H54 (cell line): ENCODE measurements at places on chromosomes 16 and 17.

DNA sequence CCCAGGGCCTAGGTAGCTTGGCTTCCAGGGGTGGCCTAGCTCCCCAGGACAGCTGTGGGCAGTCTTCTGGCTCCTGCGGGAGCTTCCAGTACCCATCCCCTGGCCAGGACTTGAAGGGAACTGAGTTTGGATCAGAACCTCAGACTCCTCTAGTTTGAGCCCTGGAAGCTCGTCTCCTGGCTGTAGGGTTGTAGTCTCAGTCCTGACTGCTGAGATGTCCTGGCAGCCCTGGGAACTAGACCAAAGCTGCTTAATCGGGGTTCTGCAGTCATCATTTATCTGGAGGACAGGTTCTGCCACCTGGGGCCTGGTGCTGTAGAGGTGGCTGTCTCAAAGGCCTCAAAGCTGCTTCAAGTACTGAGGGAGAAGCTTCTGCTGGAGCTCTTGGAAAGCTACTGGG, 163.7 kb downstream of the WSCD1 start:
- no peak for DNase-seq

DNA sequence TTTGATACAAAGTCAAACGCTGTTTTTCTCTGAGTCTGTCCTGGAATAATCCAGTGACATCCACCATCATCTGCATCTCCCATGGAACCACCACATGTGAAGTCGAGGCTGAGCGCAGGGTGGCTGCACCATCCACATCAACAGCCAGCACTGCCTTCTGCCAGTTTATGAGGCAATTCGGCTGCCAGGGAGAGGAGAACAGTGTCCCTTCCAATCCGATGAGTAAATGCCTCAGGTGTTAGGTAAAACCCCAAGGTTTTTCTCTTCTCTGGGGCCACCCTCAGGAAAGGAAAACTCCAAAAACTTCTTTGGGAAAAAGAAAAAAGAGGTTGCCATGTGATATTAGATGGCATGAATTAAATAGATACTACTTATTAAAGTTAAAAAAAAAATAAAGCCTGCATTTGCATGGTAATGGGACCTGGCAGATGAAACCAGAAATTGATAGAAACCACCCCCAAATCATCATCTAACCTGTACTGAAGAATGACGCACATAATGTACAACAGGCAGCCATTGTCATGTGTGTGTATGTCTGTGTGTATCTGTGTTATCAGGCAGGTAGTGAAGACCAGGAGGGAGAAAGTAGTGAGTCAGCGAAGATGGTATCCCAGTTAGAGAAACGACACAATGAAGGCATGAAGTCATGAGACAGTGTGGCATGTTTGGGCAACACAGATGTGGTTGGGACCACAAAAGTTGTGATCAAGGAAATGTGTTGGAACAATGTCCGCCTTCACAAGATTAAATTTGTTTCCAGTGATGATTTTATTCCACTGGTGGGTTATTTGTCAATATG, 478.7 kb downstream of the CDH13 start:
- DNase-seq, result no peak

GRCh38 chr16:66116163-66117002, 250.1 kb upstream of the CDH5 start:
- DNase-seq, result no peak

DNA sequence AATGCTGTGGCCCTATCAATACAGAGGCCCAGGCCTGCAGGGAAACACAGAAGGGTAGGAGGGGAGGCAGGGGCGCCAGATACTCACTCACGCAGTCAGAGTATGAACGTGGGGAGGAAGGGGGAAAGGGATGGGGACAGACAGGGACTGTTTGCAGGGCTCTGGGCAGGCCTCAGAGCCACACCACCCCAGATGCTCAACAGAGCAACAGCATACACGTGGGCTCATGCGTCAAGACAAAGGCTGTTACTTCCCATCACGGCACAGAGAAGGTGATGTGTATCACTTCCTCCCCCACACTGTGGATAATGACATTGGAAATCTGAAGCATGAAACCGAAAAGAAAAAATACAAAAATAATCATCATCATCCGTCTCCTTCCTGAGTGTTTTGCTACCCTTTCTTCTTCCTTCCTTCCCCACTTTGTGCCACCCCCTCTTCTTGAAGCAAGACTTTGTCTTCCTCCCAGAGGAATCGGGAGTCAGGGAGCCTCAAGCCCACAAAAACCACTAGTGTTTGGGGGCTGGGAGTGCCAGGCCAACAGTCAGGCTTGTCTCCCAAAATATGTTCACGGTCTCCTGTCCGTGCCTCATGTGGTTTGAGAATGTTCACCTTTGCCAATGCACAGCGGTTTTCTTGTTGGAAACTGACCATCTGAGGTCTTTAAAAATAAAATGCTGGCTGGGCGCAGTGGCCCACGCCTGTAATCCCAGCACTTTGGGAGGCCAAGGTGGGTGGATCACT, 20.1 kb downstream of the SLC39A11 start:
- no peak for DNase-seq

GRCh38 chr16:51149251-51149661, 1.8 kb downstream of the SALL1 start:
- DNase-seq, result no peak

DNA sequence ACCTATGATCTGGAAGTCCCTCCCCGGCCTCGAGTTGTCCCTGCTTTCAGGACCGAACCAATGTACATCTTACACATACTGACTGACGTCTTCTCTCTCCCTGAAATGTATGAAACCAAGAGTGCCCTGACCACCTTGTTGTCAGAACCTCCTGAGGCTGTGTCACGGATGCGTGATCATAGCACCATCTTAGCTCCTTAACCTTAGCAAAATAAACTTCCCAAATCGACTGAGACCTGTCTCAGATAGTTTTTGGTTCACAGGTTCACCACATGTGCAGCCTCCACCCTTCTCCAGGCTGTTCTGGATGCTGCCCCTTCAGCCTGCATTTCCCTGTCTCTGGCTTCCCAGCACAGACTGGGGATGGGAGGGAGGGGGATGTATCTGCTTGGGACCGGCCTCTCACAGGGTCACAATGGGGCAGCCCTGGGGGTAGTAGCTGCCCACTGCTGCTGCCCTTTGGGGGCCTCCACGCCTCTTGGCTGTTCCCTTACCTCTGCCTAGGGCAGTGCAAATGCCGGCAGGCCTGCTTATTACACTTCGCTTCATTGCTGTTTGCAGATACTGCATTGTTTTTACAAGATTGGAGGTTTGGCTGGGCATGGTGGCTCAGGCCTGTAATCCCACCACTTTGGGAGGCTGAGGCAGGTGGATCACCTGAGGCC, 69.8 kb downstream of the NT5M start:
- DNase-seq, result no peak

- no peak for DNase-seq
These were observed 279.5 kb upstream of the MYOCD start for GRCh38 chr17:12386225-12386624.

- DNase-seq, result no peak
These were observed 7.3 kb downstream of the SYCE1L start for GRCh38 chr16:77206533-77206932.

GRCh38 chr17:79132271-79133064, 57.8 kb downstream of the ENGASE start:
- DNase-seq, result no peak

DNA sequence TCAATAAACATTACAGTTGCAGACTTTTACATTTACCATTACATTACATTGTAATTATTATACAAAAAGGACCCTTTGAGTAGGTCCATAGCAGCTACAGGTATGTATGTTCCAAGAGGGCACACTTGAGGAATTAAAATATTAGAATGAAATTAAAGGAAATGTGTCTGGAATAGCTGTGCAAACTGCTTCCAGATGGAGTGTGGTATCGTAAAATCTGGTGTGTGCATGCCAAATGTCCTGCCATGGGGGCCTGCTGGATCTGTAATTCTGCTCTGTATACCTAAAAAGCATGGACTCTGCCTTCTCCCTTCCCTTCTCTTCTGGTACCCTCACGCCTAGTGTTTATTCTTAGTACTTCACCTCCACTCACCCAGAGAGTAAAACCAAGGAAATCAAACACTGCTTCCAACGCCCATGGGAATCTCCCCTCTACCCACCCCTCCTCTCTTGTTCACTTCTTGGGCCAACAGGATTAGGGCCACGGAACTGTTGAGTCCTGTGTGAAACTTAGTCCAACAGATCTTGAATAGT, 38.7 kb downstream of the STH start:
- DNase-seq, result no peak

DNA sequence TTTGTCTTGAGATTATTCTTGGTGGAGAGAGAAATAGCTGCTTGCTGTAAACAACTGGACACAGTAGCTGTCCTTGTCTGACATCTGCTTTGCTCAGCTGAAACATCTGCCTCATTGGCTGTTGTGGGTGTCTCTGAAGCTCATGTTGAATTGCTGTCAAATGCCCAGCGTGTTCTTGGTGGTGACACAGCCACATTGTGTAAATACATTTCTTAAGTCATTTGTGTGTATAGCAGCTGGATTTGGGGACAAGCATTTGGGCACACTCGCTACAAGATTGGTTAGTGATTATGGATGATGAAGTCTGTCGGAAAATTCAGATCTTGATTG, 5.3 kb downstream of the FAM234A start:
- no peak for DNase-seq

- no peak for DNase-seq
These were observed 9.1 kb downstream of the CA4 start for GRCh38 chr17:60158751-60159478.

GRCh38 chr17:4796552-4796920, 572 bp downstream of the PSMB6 start:
- DNase-seq, result peak; percentile 53

- DNase-seq, result no peak
These were observed at the start of gene ZNF469 for GRCh38 chr16:88382491-88383400. ZNF469 (plus strand) TSS chr16:88382959; CDS start chr16:88427471, 44,512 bp downstream.

DNA sequence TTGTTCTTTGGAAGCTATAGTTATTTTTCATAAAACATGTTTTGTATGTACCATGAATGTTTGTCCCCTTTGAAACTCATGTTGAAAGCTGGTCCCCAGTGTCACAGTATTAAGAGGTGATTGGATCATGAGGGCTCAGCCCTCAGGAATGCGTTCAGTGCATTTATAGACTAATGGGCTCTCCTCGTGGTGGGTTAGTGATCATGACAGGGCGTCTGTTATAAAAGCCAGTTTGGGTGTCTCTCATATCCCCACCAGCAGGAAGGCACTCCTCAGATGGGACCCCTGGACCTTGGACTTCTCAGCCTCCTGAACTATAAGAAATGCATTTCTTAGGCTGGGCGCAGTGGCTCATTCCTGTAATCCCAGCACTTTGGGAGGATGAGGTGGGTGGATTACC, 10.4 kb downstream of the BANP start:
- no peak for DNase-seq

GRCh38 chr17:59002126-59002525, 104.6 kb downstream of the TRIM37 start:
- no peak for DNase-seq

GRCh38 chr17:65529040-65529633, 32.3 kb downstream of the AXIN2 start:
- no peak for DNase-seq

DNA sequence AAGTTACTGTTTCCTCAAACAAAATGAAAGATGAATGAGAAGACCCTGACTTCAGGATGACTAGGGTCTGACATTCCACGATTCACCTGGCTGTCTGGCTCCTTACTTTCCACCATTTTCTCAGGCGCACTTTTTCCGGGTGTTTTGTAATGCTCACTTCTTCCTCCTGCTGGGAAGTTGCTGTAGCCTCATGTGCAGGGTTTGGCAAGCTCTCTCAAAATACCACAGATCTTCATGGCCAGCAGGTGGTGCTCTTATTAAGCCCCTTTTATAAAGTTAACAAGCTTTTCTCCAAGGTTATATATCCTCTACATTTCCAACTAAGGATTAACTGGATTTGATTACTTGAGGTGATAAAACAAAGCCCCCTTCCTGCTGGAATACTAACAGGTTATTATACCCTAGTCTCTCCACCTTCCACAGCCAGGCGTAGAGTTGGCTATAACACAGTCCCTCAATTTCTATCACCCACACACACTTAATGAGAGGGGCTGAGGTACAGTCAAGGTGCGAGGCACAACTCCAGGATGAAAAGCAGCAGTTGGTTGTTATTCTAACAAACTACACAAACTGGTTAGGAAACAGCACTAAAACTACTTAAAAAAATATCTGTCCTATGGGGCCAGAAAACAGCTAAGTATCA, 45.4 kb downstream of the STH start:
- peak; percentile 64 for DNase-seq

- DNase-seq, result no peak
These were observed 106.5 kb upstream of the COX10 start for GRCh38 chr17:13962716-13963240.

- no peak for DNase-seq
These were observed 45.4 kb downstream of the BAHCC1 start for GRCh38 chr17:81440511-81441244.

- DNase-seq, result no peak
These were observed 524.6 kb downstream of the GRIN2A start for GRCh38 chr16:9657641-9658040.

DNA sequence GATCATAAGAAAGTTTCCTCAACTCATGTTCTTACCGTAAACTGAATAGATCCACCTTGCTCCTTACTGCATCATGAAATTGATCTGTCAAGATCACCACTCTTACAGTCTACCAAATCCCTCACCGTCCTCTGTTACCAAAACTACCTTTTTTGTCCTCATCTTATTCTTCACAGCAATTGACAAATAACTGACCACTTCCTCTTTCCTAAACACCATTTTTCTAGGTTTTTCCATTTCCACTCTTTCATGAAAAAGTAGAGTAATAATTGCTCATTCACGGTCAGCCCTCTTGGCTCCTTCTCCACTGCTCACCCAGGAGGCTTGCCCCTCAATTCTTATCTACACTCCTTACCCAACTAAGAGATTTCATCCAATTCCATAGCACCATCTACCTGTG, 44.9 kb downstream of the ABCA5 start:
- no peak for DNase-seq

DNA sequence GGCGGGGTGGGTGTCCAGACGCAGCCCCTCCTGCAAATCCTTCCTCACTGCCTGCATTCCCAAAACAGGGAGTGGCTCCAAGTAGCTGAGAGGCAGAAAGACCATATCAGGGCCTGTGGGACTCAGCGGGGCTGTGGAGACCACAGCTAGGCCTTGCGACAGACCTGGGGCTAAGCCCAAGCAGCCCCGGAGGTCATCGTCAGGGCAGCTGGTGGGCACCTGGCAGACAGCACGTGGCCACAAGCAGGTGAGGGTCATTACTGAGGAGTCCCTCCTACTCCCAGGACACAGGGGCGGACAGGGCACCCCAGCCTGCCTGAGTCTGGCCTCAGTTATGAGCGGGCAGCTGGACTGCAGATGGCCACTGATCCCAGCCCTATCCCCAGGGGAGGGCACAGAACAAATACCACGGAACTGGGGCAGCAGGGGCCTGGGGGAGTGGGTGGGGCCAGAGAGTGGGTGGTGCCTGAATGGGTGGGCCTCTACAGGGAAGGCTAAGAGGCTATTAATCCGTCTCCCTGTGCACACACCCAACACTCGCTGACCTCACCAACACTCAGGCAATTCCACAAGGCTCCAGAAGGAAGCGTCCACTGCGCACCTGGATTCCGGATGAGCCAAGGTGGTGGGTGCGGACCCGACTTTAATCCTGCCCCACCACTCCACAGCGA, 8.5 kb downstream of the HS3ST6 start:
- DNase-seq, result no peak
